NB4 (cell line): ENCODE measurements at places on chromosomes 5 and 9.

- DNase-seq, result no peak
These were observed 205.0 kb upstream of the TAS2R1 start for GRCh38 chr5:9834871-9835770.

- no peak for DNase-seq
These were observed 483.4 kb downstream of the PLK2 start for GRCh38 chr5:57976506-57976905.

DNA sequence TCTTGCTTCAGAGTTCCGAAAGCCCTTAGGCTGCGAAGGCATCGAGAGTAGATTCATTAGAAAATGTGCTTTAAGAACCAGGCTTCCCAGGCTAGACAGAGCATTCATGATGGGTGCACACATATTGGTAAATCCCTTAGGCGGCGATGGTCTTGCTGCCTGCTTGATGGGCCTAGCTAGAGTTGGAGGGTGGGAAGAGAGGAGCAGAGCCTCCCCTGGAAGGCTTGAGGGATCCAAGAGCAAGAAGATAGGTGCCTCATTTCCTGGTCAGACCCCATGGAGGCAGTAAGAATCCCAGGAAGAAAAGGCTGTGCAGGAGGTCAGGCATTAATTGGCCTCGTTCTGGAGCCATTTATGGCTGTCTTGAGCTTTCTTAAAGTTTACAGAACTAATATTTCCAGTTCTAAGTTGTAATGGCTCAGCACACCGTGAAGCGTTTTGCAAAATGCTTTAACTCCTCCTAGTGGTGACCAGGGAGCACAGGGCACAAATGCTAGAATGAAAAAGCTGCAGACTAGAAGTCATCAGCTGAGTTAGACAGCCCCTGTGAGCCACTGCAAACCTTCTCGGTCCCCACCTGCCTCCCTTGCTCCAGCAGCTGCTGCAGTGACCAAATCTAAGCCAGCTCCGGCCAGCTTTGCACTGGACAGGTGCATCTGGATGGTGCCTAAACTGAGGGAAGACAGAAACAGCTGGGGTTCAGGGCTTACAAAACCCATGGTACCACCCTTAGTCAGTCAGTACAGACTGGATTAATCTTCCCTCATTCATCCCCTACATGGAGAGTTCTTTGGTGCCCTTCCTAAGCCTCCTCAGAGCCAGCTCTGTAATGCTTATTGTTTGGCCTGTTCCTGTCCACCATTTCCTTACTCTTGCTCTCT, 14.7 kb downstream of the SLC45A2 start:
- peak; percentile 49 for DNase-seq

DNA sequence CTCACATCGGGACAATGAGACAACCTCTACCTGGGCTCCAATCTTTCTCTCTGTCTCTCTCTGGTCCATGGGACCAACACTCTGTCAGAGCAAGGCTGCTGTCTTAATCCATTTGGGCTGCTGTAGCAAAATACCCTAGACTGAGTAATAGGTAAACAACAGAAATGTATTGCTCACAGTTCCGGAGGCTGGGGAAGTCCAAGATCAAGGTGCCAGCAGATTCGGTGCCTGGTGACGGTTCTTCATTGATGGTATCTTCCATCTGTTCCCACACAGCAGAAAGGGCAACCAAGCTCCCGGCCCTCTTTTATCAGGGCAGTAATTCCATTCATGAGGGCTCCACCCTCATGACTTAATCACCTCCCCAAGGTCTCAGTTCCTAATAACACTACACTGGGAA, 61.3 kb upstream of the SPOCK1 start:
- DNase-seq, result no peak

GRCh38 chr9:137279741-137280473, 2.4 kb downstream of the TOR4A start:
- DNase-seq, result no peak

DNA sequence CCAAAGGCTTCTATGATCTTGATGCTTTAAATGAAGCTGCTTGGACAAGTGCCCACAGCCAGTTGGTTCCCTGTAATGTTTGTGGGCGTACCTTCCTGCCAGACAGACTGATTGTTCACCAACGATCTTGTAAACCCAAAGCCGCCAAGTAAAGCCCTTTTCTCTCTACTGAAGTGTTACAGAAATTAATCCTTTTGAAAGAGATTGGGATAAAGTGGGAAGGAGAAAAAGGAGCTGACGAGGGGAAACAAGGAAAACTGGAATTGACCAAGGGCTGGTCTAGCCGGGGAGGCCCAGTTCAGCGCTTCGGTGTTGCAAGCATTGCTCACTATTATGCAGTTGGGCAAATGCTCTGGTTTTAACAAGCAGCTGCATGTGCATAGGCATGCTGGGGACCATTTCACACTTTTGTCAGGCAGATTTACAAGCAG, 53.2 kb downstream of the ZNF474 start:
- DNase-seq, result no peak

DNA sequence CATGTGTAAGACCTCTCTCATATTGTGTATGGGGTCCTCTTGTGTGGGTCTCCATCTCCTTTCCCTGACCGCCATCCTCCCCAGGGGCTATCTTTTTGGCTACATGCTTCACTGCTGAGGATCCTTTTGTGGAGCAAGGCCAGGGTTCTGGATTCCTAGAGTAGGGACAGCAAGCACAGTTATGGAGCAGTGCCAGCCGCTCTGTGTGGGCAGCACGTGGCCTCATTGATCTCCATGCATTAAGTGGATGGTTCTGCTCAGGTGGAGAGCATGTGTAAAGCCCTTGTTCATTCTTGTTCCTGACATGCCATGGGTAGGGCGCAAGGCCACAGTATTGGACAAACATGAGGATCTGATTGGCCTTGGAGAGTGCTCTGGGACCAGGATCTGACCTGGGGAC, 8.9 kb downstream of the PHF2 start:
- no peak for DNase-seq

- no peak for DNase-seq
These were observed 2.1 kb downstream of the UAP1L1 start for GRCh38 chr9:137079401-137079787.

DNA sequence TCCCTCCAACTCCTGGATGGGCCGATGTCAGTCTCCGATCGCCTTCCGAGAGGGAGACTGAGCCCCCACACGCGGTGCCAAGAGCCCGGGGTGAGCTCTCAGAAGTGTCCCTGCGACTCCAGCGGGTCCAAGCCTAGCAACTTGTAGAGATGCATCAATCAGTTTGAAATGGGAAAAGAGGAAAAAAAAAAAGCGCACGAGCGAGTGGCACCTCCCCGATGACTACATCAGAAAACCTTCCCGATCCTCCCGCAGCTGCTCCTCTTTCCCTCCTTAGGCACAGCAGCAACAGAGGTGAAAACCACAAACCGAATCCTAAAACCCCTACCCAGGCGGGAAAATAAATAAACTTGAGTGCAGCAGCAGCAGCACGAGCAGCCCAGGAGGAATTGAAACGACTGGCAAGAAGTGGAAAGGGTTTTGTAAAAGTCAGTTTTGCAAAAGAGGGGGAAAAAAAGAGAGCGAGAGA, 1.0 kb upstream of the EFNA5 start:
- DNase-seq, result peak; percentile 4

GRCh38 chr5:172561151-172561550, 79.9 kb upstream of the NEURL1B start:
- DNase-seq, result no peak

- no peak for DNase-seq
These were observed 592.9 kb downstream of the SEMA5A start for GRCh38 chr5:8953016-8953415.

- peak; percentile 52 for DNase-seq
These were observed 2025.5 kb upstream of the NUDT12 start for GRCh38 chr5:105587963-105588662.

- no peak for DNase-seq
These were observed 36.7 kb upstream of the ORM1 start for GRCh38 chr9:114286146-114286679.

DNA sequence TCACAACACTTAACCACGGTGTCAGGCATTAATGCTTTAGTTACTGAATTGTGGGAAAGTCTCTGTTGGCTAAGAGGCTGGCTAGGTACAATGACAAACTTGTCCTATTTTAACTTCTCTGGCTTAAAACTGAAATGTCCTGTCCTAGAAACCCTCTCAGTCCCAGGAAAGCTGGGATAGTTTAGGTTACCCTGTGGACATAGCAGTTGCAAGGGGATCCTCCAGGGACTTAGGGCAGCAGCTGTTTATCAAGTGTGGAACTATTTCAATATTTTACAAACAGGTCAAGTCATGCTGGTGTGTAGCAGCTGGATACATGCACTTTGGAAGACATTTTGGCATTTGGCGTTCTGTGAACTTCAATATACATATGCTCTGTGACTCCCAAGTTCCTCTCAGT, 95.0 kb upstream of the ARRDC3 start:
- DNase-seq, result no peak

DNA sequence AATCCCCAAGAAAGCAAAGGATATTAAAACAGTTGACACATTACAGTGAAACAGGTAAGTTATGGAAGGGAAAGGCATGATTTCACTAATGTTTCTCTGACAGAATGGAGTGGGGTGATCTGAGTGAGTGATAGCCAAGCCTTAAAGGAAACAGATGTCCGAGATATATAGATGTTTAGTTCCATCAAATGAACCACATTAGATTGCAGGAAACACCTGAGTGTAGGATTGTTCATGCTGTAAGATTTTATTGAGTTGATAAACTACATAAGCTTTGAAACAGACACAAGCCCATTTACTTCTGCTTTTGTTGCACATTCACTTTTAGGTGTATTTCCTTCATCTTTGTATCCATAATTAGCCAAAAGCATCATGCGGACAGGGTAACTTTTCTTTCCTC, 167.1 kb upstream of the PPP1R2B start:
- DNase-seq, result no peak

- DNase-seq, result peak; percentile 79
These were observed 113.4 kb downstream of the SYK start for GRCh38 chr9:90914868-90915483.

- no peak for DNase-seq
These were observed 72.4 kb downstream of the SV2C start for GRCh38 chr5:76155536-76155935.
